Ecto neural progenitor cell (in vitro differentiated cells): ENCODE measurements at places on chromosomes 3 and 15.
A peak's percentile ranks its signal among the peaks of the same experiment; 100 is the strongest.

DNA sequence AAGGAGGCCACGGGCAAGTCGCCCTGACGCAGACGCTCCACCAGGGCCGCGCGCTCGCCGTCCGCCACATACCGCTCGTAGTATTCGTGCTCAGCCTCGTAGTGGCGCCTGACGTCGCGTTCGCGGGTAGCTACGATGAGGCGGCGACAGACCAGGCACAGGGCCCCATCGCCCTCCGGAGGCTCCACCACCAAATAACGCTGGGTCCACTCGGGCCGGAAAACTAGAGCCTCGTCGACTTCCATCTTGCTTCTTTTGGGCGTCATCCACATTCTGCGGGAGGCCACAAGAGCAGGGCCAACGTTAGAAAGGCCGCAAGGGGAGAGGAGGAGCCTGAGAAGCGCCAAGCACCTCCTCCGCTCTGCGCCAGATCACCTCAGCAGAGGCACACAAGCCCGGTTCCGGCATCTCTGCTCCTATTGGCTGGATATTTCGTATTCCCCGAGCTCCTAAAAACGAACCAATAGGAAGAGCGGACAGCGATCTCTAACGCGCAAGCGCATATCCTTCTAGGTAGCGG, at the start of gene EPM2AIP1:
EPM2AIP1 (minus strand) TSS at position 326 of the 520 bp plus-strand sequence; CDS start at position 272, 54 bp downstream.
- no peak for DNase-seq

- DNase-seq, result no peak
These were observed 226.5 kb upstream of the PROK2 start for GRCh38 chr3:72011485-72011884.

DNA sequence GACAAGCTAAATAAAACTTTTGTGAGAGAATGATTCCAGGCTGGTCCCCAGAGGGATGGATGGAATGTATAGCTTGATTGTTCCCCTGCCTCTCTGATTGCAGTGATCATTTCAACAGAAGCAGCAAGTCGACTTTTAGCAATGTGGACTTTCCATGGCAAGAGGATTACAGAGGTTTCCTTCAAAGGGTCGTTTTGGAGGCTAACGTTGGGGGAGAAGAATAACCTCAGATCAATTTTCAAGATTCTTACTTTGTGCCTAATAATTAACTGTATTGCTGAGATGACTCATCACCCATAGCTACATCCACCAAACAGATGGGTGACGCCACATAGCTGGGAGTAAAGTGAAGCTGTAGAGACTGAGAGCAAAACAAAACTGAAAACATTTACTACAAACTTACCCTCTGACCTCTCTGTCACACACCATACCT, 79.9 kb downstream of the GTPBP8 start:
- no peak for DNase-seq

DNA sequence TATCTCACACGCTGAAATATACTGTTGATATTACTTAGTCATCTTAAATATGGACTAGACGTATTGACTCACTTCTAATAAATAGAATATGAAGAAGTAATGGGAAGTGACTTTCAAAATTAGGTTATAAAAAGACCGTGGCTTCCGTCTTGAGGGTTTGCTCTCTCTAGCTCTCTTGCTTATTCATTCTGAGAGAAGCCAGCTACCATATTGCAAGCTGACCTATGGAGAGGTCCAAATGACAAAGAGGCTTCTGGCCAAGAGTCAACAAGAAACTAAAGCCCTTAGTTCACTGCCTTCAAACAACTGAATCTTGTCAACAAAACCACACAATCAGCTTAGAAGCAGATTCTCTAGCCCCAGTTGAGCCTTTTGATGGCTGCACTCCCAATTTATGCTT, 46.1 kb downstream of the SLC9C1 start:
- no peak for DNase-seq

DNA sequence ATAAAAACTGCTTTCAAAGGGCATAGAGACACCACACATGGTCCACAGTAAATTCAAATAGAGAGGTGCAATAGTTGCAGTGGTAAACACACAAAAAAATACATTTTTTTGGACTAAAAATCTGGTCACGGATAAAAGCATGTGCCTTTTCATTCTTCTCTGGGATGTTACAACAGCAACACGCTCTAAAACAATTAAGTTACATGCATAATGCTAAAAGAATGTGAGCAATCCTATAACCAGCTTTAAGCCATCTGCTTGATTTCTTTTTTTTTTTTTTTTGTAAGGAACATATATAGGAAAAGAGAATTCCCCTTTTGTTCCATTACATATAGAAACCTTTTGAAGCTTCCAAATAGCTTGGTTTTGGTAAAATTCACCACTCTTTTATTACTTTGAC, 20.0 kb downstream of the WNT5A start:
- DNase-seq, result no peak

DNA sequence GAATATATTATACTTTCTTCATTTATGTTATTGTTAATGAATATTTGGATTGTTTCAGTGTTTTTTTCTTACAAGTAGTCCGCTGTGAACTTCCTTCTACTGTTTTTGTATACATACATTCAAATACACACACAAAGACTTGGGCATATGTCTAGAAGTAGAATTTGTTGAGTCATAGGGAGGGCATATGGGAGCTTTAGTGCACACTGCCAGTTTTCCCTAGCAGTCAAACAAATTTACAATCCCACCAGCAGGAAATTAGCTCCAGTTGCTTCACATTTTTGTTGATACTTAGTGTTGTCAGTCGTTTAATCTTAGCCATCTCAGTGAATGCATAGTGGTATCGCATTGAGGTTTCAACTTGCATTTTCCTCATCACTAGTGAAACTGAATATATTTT, 492.3 kb downstream of the DIPK2A start:
- DNase-seq, result no peak

DNA sequence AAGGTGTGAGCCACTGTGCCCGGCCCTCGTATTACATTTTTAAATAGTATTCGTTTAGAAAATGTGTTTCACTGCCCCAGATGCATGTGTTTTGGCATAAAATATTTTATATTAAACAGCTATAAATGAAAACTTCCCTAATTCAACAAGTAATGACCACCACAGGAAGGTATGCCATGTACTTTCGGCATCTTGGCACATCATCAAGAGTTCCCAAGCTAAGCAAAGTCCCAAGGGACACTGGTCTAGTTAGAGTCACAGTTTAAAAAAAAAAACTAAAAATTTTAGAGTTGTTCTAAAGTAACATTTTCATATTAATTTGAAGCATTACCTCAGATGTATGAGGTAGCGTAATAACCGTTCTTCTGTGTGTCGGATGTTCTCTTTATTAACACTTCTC, 15.6 kb upstream of the ARPP19 start:
- no peak for DNase-seq

DNA sequence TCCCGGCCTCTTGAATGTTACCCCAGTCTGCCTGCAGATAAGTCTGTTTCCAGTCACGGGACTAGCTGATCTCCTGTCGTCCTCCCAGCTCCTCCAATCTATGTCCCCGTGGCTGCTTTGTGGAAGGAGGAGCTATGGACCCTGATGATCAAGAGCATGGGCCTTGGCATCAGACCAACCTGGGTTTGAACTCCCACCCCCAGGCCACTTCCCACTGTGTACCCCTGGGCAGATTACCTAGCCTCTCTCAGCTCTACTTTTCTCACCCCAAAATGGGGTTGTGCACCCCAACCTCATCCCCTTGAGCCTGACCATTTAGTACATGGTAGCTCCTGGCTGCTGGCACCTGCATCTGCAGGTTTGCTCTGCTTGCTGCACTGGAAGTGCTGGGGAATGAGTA, 55.8 kb downstream of the GASK1A start:
- peak; percentile 22 for DNase-seq

- DNase-seq, result no peak
These were observed 21.0 kb upstream of the SOX2 start for GRCh38 chr3:181690769-181691168.

GRCh38 chr15:88646088-88646405, 7.2 kb downstream of the ISG20 start:
- DNase-seq, result peak; percentile 17

DNA sequence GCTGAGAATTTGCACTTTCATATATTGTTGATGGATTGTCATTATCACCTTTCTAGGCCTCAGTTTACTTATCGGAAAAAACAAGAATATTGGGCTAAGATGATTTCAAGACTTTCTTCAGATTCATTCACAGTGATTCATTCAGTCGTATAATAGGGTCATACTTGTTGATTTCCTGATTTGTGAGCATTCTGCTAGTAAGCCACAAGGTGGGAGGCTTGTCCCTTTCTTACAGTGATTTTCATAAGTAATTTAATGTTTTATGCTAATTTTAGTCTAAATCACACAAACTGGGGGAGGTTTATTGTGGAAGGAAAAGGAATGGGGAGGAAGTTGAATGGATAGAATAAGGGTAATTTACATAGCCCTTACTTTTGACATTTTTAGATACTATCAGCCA, 126.8 kb upstream of the GOLGA6L4 start:
- DNase-seq, result no peak

GRCh38 chr3:108036984-108037741, 53.7 kb downstream of the CD47 start:
- DNase-seq, result no peak

GRCh38 chr15:45586601-45587094, 531 bp upstream of the BLOC1S6 start:
- no peak for DNase-seq

- DNase-seq, result no peak
These were observed 8.2 kb upstream of the C3orf38 start for GRCh38 chr3:88141458-88142083.

GRCh38 chr15:63833021-63833696, 589 bp downstream of the HERC1 start:
- DNase-seq, result peak; percentile 81

DNA sequence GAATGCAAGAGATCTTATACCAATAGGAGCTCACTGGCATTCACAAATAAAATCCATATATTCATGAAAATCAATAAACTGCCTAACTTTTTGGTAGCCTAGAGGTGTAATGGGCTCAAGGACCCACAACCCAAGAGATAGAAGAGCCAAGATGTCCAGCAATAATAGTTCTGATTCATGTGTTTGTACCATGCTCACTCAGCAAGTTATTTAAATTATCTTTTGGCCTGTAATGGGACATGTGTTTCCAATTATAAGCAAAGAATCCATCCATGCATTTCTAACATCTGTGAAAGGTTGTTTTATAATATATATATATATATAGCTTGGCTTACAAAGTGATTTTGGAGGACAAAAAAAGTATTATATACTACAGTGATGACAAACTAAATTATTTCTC, 29.7 kb upstream of the SHC4 start:
- DNase-seq, result no peak

DNA sequence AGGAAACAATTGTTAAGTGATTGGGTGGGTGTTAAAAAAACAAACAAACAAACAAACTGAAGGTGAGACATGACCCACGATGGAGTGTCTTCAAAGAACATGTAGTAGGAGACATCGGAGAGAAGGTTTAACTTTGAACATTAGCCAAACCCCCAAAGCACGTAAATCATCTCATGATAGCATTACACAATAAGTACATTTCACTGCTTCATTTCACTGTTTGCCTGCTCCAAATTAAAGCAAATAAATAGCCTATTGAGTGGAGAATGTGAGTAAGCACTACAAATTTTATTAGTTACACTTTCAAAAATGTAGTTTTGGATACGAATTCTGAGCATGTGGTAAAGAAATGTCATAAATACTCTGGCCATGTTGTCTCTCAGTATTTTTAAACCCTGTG, 287.0 kb downstream of the SI start:
- DNase-seq, result no peak

DNA sequence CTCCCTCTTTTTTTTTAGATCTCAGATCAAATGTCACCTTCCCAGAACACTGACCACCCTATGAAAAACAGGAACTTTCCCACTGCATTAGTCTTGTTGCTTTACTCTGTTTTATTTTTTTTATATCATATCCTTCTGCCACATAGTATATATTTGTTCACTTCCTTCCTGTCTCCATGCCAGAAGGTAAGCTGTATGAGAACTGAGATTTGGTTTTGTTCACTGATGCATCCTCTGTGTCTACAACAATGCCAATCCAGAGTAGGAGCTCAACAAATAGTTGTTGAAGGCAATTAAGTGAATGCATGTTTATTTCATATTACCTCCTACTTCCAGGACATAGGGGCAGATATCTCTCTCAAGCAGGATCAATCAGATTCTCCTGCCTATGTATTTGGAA, 114.4 kb downstream of the TPRG1 start:
- no peak for DNase-seq

DNA sequence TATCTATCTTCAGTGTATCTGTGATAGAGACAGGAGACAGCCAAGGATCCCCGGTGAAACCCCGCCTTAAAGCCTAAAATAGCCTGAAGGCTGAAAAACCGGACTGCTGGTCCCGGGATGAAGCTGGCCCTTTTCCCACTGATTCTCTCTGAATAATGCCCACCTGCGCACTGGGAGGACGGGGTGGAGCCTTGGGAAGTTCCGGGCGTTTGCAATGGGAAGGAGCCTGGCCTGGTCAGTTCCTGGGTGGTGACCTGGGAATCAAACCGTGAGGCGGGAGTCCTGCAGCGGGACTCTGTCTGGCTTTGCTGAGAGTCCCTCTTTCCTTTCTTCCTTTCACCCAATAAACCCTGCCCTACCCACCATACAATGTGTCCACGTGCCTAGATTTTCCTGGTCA, 157.9 kb downstream of the C3orf38 start:
- DNase-seq, result no peak

GRCh38 chr15:28107904-28108275, 8.8 kb upstream of the OCA2 start:
- no peak for DNase-seq

DNA sequence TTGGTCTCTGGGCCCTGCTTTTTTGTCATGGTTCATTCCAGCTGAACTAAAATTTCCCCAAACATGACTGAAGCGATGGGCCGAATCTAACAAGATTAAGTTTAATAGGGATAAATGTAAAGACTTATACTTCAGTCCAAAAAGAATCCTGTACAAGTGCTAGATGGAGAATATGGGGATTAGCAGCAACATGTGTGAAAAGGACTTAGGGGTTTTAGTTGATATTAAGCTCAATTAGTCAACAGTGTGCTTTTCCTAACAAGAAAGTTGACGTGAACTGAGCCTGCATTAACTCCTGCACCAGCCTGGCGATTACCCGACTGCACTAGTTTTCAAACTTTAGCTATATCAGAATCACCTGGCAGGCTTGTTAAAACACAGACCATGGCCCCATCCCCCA, 61.0 kb upstream of the BBX start:
- no peak for DNase-seq

GRCh38 chr15:70169147-70169546, 71.4 kb upstream of the TLE3 start:
- no peak for DNase-seq

DNA sequence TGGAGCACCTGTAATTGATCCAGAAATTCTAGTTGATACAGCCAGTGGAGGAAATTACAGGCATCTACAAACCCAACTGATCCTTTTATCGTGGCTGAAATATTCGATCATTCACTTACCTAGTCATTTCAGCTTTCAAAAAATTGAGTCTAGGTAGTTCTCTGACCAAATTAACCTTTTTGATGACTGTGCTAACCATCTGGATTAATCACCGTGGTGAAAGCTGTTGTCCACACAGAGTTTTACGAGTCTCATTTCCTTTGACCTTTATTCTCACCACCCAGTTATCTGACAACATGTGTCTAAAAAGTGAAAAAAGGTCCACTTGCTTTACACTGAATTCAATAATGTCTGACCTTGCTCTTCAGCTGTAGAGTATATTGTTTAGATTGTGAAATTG, 354.3 kb downstream of the AGBL1 start:
- no peak for DNase-seq
